ENCODE measurements at places on chromosomes 3 and 15. TPM values are rescaled to one million over a fixed set of nuclear protein-coding genes. Genes with fewer than 3 reads are reported as not detected.

GRCh38 chr3:184352149-184352785 lies 9.1 kb downstream of the CLCN2 start:
- DNase-seq = no peak

- DNase-seq = no peak
Measured at GRCh38 chr3:120552184-120553172, 43.7 kb upstream of the NDUFB4 start.

BFSP2 gene
- total RNA-seq = not detected

DNA sequence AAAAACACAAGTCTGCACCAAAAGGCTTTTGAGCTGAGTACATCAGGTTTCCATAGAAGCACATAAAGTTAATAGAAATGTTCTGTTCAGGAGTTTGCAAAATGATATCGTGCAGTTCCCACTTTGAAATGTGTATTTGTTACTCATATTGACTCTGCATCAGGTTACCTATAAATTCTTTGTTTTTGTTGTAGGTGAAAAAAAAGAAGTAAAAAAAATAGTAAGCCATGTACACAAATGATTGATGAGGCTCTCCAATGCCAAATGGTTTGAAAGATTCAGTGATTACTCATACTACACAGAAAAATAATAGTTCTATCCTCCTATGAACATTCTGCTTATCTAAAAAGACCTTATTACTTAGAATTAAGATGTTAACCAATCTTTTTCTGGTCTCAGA lies 287.3 kb upstream of the MME start:
- no peak for DNase-seq

DNA sequence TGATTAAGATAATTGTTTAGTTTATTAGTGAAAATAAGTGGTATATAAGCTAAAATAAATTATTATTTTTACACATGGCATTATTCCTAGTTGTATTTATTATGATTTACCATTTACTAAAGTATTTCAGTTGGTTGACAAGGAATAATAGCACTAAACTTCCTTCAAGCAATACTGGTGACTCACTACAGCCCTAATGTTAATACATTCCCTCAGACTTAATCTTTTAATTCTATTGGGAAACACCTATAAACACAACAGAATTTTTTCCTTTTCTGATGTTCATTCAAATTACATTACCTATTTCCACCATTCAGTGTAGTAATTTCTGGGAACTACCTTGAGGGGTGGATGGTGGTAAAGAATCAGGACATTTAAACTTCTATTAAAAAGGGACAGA lies 264.0 kb downstream of the TIGIT start:
- DNase-seq = peak; percentile 30

- no peak for DNase-seq
Measured at GRCh38 chr3:54538346-54538745, 389.5 kb downstream of the LRTM1 start.

DNA sequence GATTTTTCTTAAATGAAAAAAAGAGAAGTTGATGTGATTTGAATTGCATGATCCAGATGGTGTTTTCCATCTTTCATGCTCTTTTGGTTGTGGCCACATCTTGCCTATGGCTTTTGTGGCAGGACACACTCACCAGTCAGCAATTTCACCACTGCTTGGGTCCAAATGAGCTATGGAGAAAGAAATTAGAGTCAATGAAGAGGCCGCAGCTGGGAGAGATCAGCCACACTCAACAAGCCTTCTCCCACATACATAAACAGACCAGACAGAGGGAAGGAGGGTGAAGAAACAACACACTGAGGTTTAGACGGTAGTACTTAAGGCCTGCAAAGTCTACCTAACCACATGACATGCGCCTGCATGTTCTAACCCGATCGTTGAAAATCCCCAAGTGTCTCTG lies 110.7 kb upstream of the CDIN1 start:
- no peak for DNase-seq

DNA sequence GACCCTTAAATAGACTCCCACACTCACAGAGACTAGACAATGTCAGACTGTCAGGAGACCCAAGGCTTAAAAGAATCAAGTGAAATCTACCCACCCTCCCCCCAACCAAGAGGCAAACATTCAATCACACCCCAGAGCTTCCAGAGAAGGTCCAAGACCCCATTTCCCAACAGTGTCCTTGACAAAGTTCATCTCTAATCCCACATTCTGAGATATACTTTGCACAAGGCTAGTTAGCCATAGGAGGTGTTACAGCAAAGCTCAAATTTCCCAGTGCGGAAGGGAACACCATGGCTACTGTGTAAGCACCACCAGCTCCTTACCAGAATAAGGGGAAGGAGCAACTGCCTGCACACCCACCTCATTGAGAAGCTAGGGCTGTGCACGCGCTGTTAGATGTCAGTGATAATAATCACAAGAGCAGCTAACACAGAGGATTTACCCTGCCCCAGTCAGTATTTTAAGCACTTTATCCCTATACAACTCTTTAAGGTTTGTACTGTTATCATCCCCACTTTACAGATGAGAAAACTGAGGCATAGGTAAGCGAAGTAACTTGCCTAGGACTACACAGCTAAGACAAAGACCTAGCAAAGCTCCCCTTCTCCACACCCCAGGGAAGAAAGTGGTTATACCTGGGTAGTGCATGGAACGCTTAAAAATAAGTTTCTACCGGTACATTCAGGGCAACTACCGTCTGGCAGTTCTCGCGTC lies 17.3 kb downstream of the SPATA12 start:
- no peak for DNase-seq

All from epithelial cell of proximal tubule (primary cell).